ENCODE measurements at places on chromosomes 3 and 15. TPM values are rescaled to one million over a fixed set of nuclear protein-coding genes. Genes with fewer than 3 reads are reported as not detected.

GRCh38 chr15:89129123-89129815 is 41.0 kb downstream of the ABHD2 start:
- no peaks in the 10 kb centered on the region for H3K27me3 ChIP-seq
- peaks cover 24% of the 10 kb centered on the region for H3K4me1 ChIP-seq
- peaks cover 28% of the 10 kb centered on the region for H3K36me3 ChIP-seq
- no peak overlapping the region for H3K4me3 ChIP-seq
- peak overlapping the region; percentile 24 for H3K27ac ChIP-seq

- H3K4me3 ChIP-seq, result peak overlapping the region; percentile 85
- peak; percentile 92 for DNase-seq
- peak overlapping the region; percentile 45 for H3K27ac ChIP-seq
Observed at GRCh38 chr15:90873998-90874605, 5.7 kb downstream of the FURIN start.

GRCh38 chr3:30996467-30996866 is 102.0 kb upstream of the GADL1 start:
- no peak for DNase-seq
- no peaks in the 10 kb centered on the region for H3K4me1 ChIP-seq
- no peak overlapping the region for H3K4me3 ChIP-seq

The TRH gene
- total RNA-seq, result not detected

DNA sequence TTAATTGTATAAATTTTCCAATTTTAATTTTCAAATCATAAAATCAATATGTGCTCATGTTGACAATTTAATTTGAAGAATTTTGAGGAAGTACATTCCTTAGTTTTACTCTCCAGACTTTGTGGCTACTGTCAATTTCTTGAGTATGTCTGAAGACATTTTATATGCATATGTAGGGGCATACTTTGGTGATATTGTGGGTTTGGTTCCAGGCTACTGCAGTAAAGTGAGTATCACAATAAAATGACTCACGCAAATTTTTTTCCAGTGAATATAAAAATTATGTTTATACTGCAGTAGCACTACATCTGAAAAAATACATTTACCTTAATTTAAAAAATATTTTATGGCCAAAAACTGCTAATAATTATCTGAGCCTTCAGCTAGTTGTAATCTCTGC is 123.2 kb upstream of the PLCL2 start:
- no peaks in the 10 kb centered on the region for H3K36me3 ChIP-seq
- H3K4me3 ChIP-seq, result no peak overlapping the region
- no peak for DNase-seq

DNA sequence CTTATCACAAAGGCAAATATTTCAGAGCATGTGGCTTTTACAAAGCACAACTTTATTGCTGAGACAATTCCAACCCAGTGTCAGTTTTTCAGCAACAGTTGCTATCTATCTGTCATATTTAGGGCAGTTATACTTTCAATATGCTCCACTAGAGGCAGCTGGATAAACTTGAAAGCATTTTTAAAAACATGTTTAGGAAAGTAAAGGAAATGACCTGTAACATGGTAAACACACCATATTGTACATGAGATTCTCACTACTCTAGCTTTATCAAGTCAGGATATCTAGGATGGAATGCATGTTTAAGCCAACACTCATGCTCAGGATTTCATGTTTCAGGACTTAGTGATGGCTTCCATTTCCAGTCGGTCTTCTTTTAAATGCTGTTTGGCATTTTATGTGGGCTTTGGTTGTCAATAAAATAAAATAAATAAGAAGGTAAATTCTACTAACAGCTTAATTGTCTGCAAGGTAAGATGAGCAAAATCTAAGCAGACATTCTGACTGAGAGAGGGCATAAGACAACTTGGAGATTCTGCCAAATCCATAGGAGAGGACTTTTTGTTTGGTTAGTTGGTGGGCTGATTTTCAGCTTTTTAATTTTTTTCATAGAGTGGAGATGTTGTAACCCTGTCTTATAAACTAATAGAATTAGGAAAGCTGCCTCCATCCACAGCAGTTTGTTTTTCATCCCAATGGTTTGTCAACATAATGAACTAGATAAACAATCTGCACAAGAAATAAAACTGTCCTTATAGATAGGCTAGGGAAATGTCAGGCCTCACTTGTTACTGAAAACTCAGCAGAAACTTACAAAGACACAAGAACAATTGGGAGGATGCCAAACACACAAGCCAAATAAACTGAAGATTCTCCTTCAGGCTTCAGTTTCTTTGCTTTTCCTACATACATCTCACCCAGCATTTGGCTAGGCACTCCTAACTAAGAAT is 63.4 kb upstream of the CPB1 start:
- no peaks in the 10 kb centered on the region for H3K27me3 ChIP-seq
- no peak for DNase-seq
- H3K4me1 ChIP-seq, result no peaks in the 10 kb centered on the region

Measured in upper lobe of right lung (tissue), 1 donor.